Glomerular endothelial cell (primary cell): ENCODE measurements at places on chromosomes 5 and 9. TPM values are rescaled to one million over a fixed set of nuclear protein-coding genes. Genes with fewer than 3 reads are reported as not detected.

Gene TTC16
- total RNA-seq = not detected in 2 replicates

Gene PCAT7
- total RNA-seq = not detected in 2 replicates

Gene SELENOP
- total RNA-seq = 36.2 and 37.3 TPM in 2 replicates

Gene CDX1
- total RNA-seq = not detected in 2 replicates

Gene NR2F1-AS1
- 15.1 and 23.0 TPM in 2 replicates for total RNA-seq

Gene PPP2R2B
- 0.12 and 0.19 TPM in 2 replicates for total RNA-seq

Gene SPATA31A3
- total RNA-seq = not detected in 2 replicates

Gene STXBP1
- 53.1 and 56.3 TPM in 2 replicates for total RNA-seq

Gene DMGDH
- total RNA-seq = 1.1 TPM in 1 of 2 replicates, not detected in the other

Gene GNA14
- total RNA-seq = 43.6 and 67.3 TPM in 2 replicates

Gene LCNL1
- not detected in 2 replicates for total RNA-seq

Gene ODF2
- 19.8 and 36.9 TPM in 2 replicates for total RNA-seq

Gene KIF4B
- total RNA-seq = 0.23 and 0.39 TPM in 2 replicates

Gene IRX1
- total RNA-seq = 0.06 TPM in 1 of 2 replicates, not detected in the other

Gene EMB
- total RNA-seq = 2.0 and 4.7 TPM in 2 replicates

Gene PCDHGC4
- total RNA-seq = 0.44 and 2.5 TPM in 2 replicates

Gene KLF4
- total RNA-seq = 3.5 and 10.3 TPM in 2 replicates

Gene ZNF883
- 2.2 and 4.1 TPM in 2 replicates for total RNA-seq

Gene TMEM174
- not detected in 2 replicates for total RNA-seq

Gene PRUNE2
- total RNA-seq = 7.1 and 9.6 TPM in 2 replicates

Gene TMC1
- 0.23 and 0.82 TPM in 2 replicates for total RNA-seq

Gene PCDHA8
- total RNA-seq = 0.18 TPM in 1 of 2 replicates, not detected in the other

Gene ZNF354C
- total RNA-seq = 3.1 and 4.6 TPM in 2 replicates

Gene FAM221B
- not detected in 2 replicates for total RNA-seq

Gene OBP2B
- not detected in 2 replicates for total RNA-seq

Gene HTR1A
- not detected in 2 replicates for total RNA-seq

Gene CTXN3
- total RNA-seq = not detected in 2 replicates

Gene SLC4A9
- total RNA-seq = 0.06 TPM in 1 of 2 replicates, not detected in the other

Gene PCDHB14
- total RNA-seq = 1.6 and 6.7 TPM in 2 replicates

Gene SMC2
- total RNA-seq = 6.8 and 9.7 TPM in 2 replicates

Gene CCNI2
- total RNA-seq = not detected in 2 replicates

Gene PDGFRB
- 5.1 and 13.0 TPM in 2 replicates for total RNA-seq

Gene CNTFR
- not detected in 2 replicates for total RNA-seq

Gene ENG
- 469 and 565 TPM in 2 replicates for total RNA-seq

Gene EQTN
- total RNA-seq = not detected in 2 replicates

Gene DMRT3
- 0.47 and 1.2 TPM in 2 replicates for total RNA-seq

Gene ARAP3
- total RNA-seq = 43.5 and 69.0 TPM in 2 replicates

Gene PCDHB11
- total RNA-seq = 0.58 and 1.5 TPM in 2 replicates
